ENCODE measurements at places on chromosomes 11 and 22.

DNA sequence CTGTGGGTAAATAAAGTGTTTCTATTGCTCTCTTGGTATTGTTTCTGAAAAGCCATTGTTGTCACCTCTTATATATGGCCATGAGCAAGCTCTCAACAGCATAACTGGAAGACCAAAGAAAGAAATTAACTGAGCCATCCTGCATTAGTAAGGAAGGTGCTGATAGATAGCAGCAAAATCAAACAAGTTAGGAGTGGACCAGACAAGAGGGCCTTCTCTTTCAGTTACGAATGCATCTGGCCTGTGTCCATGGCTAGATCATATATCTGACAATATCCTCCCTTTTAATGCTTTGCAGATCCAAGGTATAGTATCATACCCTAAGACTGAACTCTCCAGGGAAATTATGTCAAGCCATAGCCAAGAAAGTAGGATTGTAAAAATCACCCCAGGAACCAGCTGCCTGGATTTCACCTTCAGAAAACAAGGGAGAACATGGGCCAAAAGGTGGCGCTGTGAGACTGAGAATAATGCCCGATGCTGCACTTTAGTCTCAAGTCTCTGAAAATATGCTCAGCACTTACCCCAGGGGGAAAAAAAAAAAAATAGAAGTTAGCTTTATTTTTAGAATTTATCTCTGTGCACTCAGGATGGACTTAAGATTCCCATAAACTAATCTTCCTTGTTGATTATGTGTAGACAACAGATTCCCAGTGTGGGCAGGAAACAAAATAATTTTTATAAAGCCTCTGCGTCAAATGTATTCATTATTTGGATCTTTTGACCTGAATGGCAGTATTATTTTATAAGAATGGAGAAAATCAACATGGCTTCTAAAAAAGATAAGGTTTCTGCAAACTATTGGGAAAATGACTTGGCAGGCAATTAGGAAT, 415.1 kb downstream of the ETS1 start:
- peak; percentile 94 for DNase-seq

GRCh38 chr11:122002926-122003325, 113.1 kb downstream of the BLID start:
- DNase-seq: no peak

- DNase-seq: no peak
Measured at GRCh38 chr22:19773470-19774040, 13.0 kb downstream of the TBX1 start.

- DNase-seq: peak; percentile 71
Measured at GRCh38 chr22:25564979-25565677, 653 bp downstream of the GRK3 start.

- DNase-seq: no peak
Measured at GRCh38 chr11:66362481-66363147, 8.9 kb downstream of the SLC29A2 start.

- peak; percentile 73 for DNase-seq
Measured at GRCh38 chr11:110711776-110712658, at the start of gene ARHGAP20. Gene ARHGAP20, minus strand, starts transcription at chr11:110712437. Its CDS starts 206 bp downstream, at chr11:110712231.

GRCh38 chr22:35708917-35709316, 8.8 kb upstream of the APOL5 start:
- no peak for DNase-seq

DNA sequence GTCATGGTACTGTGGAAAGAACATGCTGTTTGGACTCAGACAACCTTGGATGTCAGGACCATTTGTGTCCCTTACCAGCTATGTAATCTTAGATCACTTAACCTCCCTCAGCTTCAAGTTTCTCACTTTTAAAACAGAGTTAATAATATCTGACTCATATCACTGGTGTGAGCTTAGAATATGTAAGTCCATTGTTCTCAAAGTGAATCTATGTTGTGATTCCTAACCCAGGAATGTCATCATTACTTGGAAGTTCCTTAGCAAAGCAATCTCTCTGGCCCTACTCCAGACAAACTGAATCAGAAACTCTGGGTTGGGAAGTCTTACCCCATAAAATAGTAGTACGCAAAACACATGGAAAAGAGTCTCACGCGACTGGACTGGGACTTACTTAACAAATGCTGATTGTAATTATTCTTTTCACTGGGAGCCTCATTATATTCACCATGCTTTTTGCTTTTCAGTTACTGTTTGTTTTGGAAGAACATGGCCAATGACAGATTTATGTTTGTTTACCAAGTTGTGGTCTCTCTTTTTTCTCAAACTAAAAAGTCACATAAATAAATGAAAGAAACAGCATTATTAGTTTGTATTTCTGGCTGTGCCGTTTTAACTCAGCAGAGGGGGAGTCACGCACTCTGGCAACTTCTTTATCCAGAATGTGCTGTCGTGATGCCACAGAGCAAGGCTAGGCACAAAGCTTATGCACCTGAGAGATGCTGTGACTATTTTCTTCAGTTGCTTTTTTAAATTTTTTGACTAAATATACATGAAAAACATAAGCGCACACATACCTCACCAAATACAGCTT, 217.7 kb upstream of the CTSC start:
- DNase-seq: no peak

DNA sequence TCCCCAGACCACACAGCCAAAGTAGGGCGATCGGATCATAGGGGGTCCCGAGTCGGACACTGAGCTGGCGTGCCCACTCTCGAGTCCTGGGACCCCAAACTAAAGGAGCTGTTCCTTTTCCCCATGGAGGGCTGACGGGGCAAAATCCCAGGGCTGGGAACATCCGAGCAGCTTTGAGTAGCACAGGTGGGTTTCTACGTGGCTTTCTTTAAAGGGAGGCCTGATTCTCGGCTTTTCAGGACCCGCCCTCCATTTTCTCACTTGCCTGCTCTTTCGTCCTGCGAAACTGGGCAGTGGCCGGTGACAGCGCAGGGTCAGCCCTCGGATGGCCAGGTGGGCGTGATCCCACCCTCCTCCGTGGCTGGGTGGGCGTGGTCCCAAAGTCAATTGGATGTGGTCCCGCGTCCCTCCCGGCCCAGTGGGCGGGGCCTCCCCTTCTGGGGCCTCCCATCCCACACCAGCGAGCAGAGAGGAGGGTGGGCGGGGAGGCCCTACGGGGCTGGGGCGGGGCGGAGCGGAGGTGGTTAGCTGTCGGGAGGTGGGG, 17.5 kb upstream of the TXNRD2 start:
- DNase-seq: no peak

- no peak for DNase-seq
Measured at GRCh38 chr11:22851477-22851876, 8.8 kb downstream of the CCDC179 start.

DNA sequence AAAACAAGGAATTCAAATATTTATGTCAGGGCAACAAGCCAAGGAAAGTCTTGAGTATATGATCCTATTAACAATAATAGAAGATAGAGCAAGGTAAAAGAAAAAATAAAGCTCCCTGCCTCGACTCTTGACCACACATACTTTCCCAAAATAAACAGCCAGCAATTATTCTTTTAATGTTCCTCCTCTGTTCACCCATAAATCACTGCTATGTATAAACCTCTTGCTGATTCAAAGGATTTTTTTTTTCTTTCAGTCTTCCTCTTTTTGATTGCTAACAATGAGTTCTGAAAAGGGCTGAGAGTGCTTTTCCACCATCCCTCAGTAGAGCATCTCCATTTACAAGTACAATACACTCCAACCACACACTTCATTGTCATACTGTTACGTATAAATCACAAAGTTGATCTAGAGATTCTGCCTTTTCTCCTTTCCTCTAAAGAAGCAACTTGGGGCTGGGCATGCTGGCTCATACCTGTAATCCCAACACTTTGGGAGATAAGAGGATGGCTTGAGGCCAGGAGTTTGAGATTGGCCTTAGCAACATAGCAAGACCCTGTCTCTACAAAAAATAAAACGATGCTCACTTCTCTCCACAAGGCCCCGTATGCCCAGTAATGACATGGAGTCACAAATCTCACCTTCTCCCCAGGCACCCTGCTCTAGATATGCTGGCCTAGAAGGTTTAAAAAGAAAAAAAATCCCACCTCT, 24.0 kb downstream of the RAB30 start:
- DNase-seq: no peak

GRCh38 chr11:125082611-125083311, 19.7 kb downstream of the SLC37A2 start:
- no peak for DNase-seq

- DNase-seq: no peak
Measured at GRCh38 chr11:7639643-7640025, 33.7 kb downstream of the CYB5R2 start.

GRCh38 chr11:108632041-108632704, 32.7 kb upstream of the DDX10 start:
- no peak for DNase-seq

GRCh38 chr11:132610216-132610615, 922.1 kb downstream of the OPCML start:
- no peak for DNase-seq

DNA sequence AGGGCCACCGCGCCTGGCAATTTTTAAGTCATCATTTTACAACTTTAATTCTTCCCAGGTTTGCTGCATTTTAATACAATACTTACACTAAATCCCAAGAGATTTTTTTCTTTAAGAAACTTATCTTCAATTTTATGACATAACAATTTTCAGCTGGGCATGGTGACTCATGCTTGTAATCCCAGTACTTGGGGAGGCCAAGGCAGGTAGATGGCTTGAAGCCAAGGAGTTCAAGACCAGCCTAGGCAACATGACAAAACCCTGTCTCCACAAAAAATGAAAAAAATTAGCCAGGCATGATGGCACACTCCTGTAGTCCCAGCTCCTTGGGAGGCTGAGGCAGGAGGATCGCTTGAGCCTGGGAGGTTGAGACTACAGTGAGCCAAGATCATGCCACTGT, 38.8 kb downstream of the CLDN25 start:
- DNase-seq: no peak
